HT-29 (cell line): ENCODE measurements at places on chromosomes 3 and 15.
A peak's percentile ranks its signal among the peaks of the same experiment; 100 is the strongest.

DNA sequence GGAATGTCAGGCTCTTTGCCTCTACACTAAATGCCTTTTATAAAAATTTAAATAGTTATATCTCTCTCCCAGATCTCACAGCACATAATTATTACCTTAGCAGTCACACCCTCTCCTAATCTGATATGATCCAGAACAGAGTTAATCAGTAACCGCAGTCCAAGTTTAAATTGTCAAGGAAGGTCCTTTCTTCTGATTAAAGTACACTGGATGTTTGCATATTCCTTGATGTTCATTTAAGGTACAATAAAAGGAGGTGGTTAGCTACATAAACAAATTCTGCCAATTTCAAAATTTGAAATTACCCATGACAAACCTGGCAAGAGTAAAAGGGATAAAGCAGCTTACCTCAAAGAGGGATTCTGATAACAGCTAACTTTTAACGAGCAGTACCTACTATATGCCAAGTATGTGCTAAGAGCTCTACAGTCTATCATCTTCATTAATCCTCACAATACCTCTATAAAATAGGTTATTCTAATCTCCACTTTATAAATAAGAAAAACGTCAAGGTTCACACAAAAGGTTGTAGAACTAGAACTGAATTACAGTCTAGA, 4.3 kb downstream of the GOLIM4 start:
- peak; percentile 70 for DNase-seq

DNA sequence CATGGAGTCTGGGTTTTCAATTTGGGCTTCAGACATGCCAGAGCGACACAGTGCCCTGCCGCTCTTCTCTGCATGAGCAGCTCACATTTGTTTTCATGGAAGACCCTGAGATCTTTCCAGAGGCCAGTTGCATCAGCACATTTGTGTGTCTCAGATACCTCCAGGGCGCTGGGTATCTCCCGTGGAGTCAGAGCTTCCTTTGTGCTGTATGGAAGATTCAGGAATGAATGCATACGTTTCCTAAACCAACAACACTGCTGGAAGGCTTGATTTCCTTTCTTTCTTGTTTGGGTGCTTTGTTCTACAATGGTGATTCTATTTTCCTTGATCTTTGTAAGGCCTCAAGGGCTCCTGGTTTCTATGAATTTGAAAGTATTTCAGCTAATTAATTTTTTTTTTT, 106.5 kb downstream of the CACNA2D3 start:
- DNase-seq: no peak

DNA sequence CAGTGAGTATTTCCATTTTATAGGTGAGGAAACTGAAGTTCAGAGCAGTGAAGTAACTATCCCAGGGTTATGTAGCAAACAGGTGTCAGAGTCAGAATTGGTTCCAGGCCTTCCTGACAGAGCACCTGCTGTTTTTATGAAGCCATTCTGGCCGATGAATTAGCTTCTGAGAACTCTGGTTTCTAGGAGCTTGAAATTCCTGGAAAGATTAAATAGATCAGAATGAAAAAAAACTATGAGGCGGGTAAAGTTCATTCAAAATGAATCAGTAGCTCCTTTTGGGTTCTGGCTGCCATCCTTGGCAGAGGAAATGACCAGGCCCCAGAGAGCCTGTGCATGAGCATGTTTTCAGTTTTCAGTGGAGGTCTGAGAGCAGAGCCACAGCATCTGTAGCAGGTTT, 59.3 kb upstream of the CFAP161 start:
- DNase-seq: no peak

GRCh38 chr15:58546635-58547627, 115.1 kb downstream of the LIPC start:
- peak; percentile 45 for DNase-seq

DNA sequence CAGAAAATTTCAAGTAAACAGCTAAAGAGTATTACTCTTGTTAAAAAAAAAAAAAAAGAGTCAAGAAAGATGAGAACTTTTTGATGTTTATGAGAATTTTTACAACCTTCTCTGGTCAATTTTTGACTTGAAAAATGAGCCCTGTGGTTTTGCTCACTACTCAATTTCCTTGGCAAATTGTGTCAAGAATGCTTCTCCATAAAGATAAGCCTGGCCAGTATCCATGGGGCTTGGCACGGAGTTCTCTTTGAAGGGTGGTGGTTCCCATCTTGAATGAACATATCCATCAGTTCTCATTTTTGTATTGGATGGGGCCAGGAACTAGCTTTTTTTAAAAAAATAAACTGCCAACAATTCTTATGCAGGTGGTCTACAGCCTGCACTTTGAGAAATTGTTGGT, 179.9 kb downstream of the RYR3 start:
- DNase-seq: no peak

DNA sequence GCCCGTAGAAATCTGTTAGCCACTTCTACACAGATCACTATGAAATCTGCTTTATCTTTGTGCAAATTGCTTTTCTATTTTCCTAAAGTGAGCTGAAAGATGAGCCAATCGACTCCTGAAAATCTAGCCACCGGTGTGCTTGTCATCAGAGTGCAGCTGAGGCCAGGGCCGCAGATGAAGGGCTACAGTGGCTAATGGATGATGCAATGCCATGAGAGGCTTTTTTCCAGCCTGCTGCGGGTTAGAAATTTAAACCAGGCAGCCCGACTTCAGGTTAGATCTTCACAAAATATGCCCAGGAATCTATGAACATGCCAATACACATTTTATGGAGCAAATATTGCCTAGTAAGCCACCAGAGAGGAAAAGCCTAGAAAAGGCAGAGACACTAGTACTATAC, 948.2 kb upstream of the CFAP20DC start:
- DNase-seq: no peak

DNA sequence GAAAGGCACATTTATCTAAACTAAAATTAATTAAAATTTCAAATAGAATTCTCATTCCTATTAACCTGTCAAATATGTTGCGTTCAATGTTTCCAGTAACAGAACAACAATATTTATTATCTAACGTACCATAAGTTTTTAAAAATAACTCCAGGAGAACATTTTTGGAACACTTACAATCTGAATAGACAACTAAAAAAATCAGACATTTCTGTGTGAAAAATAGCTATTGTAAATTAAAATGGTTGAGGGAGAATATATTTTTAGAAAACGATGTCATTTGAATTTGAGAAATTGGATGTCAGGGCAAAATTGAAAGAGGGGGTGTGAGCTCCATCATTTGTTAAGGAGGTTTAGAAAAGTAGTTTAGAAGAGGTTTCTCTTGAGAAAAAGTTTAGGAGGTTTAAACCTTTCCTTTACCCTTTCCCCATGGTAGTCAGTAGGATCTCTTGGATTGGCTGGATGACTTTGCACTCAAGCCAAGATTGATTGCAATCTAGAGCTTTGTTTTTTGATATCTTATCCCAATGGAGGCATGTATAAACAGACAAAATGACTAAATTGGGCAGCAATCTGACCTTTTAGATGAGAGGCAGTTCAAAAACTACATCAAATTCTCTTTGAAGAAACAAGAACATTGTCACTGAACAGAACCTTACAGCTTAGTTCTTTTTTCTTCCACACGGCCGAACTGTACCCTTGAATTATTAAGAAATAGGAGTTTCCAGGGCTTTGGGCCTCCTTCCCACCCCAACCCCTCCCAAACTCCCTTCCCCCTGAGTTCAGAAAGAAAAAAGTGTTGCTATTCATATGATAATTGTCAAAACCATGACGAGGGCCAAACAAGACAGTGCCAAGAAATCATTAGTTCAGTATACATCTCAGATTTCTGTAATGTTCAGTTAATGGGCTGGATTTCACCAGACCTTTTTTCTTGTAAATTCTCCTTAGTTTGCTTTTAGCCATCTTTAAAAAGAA, 79.7 kb upstream of the CDIN1 start:
- no peak for DNase-seq

DNA sequence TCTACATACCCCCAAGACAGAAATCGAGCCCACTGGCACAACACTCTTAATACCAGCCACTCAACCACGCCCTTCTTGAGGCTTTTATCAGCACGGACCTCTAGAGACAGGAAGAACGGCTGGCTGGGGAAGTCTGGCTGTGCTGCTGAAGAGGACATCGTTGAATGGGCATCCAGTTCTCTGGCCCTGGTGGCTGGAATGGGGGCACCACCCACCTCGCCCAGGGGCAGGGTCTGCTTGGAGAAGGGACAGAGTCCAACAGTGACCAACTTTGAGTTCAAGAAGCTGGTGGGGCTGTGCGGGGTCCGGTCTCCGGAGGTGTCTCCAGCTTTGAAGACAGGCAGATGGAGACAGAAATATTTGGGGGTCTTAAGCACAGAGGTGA, 77.5 kb downstream of the ATP10A start:
- no peak for DNase-seq

GRCh38 chr3:191369616-191370010, 39.3 kb upstream of the UTS2B start:
- no peak for DNase-seq

- DNase-seq: no peak
These were observed 17.7 kb upstream of the EPHB1 start for GRCh38 chr3:134777341-134777740.

- DNase-seq: no peak
These were observed 53.5 kb downstream of the CCR4 start for GRCh38 chr3:33004961-33005360.

DNA sequence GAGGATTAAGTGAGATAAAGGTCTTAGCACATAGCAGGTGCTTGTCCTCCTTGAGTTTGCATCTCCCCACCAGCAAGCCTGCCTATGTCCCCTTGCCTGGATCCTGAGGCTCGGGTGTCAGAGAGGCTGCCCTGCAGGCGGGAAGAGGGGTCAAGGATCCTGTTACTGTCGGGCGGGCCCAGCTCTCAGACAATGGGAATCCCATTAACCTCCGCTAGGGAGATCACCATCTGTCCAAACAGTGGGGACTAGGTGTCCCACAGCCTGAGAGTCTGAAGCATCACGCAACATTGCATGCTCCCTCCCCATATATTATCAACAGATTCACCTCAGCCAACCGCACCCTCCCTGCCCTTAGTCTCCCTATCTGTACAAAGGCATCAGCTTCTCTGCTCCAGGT, 151.4 kb downstream of the FBLN2 start:
- DNase-seq: no peak

- no peak for DNase-seq
These were observed 5.3 kb downstream of the RFTN1 start for GRCh38 chr3:16508243-16508578.

DNA sequence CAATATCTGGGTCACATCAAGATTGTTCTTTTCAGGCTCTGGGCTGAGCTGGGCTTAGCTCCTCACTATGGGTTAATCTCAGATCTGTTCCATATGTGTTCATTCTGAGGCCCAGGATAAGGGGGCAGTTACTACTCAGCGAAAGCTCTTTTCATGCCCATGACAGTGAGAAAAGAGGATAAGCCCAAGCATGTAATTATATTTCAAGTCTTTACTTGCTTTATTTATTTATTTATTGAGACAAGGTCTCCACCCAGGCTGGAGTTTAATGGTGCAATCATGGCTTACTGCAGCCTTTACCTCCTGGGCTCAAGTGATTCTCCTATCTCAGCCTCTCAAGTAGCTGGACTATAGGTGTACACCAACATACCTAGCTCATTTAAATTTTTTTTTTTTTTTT, 44.7 kb upstream of the SELENOK start:
- DNase-seq: no peak

DNA sequence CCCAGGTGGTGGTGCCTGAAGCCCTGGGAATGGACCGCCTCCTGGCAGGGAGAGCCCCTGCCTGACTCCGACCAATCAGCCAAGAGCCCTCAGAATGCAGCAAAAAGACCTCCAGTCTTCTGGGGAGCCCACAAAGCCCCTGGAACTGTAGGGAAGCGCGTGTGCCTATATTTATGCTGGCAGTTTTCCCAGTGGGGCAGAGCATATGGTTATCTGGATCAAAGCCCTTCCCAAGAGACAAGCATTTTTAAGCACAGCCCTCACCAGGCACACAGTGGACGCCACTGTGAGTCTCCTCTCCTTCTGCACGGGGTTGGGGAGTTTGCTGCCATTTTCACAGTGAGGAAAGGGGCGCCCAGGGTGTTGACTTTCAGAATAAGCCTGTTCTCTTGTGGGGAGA, 80.9 kb upstream of the RPL32 start:
- no peak for DNase-seq

DNA sequence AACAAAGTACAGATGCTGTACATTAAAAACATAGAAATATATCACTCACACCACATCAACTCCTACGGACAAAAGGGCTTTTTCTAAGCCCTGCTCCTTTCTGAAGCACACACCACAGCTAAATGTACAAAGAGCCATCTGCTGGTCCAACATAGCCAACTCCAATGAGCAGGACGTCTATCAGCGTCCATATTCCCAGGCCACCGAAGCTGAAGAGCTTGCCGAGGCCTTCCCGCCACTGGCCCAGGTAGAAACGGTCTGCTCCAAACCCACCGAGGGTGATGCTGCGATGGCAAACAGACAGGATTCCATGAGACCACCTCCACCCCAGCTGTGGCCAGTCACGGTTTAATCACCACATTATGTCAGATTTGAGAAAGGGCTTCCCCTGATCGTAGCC, 9.8 kb downstream of the TM2D3 start:
- DNase-seq: no peak

- no peak for DNase-seq
These were observed 280.1 kb upstream of the GRM7 start for GRCh38 chr3:6580808-6581207.

DNA sequence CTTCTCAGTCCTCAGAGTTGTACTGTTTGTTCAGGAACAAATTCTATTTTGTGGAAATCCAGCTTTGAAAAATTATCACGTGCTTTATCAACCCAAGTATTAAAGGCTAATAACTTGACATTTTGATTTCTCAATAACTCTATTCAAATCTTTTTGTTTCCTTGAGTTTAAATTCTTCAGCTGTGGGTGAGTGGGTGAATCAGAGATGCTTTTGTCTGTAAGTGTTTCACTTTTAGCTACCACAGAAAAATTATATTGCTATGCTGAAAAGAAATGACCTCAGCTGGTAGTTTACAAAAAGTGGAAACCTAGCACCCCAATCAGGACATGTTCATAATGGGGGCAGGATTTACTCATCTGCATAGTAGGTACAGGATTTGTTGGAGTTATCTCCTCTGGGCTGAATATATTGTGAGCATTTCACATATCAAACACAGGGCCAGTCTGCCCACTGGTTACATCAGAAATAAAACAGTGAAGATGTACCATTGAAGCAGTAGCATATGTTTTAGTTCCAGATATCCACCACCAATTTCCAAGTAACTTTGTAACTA, 30.5 kb downstream of the MINDY4B start:
- DNase-seq: no peak

DNA sequence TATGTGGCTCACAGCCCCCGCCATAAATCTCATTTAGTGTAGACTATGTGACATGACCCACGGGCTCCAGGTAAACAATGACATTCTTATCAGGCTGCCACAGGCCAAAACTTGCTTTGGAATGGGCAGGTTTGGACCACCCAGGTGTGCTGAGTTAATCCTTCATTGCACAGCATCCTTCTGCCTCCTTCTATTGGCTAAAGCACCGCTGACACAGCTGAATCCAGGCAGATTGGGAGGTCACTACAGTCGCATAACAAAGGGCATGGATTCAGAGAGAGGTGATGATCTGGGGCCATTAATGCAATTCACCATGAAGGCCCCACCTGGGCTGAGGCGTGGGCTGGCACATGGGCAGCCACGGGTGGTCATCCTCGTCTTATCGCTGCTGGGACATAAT, 47.8 kb upstream of the GALNT15 start:
- DNase-seq: no peak
